ENCODE measurements at places on chromosomes 7 and 10. TPM values are rescaled to one million over a fixed set of nuclear protein-coding genes. Genes with fewer than 3 reads are reported as not detected.

The CTTNBP2 gene
- total RNA-seq = 11.9 TPM

The LGI1 gene
- total RNA-seq = not detected

The ATP6V1F gene
- total RNA-seq = 169 TPM

The HEPACAM2 gene
- total RNA-seq = not detected

The RBM17 gene
- total RNA-seq = 37.0 TPM

The ZNHIT1 gene
- total RNA-seq = 60.9 TPM

The PHYHIPL gene
- not detected for total RNA-seq

The PDE6C gene
- not detected for total RNA-seq

The AP3M1 gene
- total RNA-seq = 53.8 TPM

The CPA5 gene
- total RNA-seq = not detected

The PCGF6 gene
- 8.9 TPM for total RNA-seq

The ITIH5 gene
- 1.1 TPM for total RNA-seq

The HOXA7 gene
- 1.9 TPM for total RNA-seq

The MSMB gene
- total RNA-seq = not detected

The GPR141 gene
- total RNA-seq = not detected

The CCL26 gene
- not detected for total RNA-seq

The INA gene
- not detected for total RNA-seq

The FANK1 gene
- total RNA-seq = 1.4 TPM

The JCAD gene
- under 0.01 TPM for total RNA-seq

The PRLHR gene
- total RNA-seq = not detected

The ARHGAP19 gene
- 15.8 TPM for total RNA-seq

The PGAM2 gene
- not detected for total RNA-seq

The PNLIP gene
- not detected for total RNA-seq

The DNAJB9 gene
- 22.1 TPM for total RNA-seq

The SORBS1 gene
- 53.7 TPM for total RNA-seq

The SPDYE11 gene
- total RNA-seq = not detected

The CCDC3 gene
- not detected for total RNA-seq

The SLC13A1 gene
- total RNA-seq = not detected

The TPST1 gene
- 12.3 TPM for total RNA-seq

The TMEM273 gene
- total RNA-seq = not detected

The EXOSC1 gene
- 49.0 TPM for total RNA-seq

The NPSR1 gene
- total RNA-seq = not detected

The MMP21 gene
- under 0.01 TPM for total RNA-seq

The PLPP4 gene
- 3.4 TPM for total RNA-seq

The CHCHD3 gene
- total RNA-seq = 106 TPM

The CYP17A1 gene
- total RNA-seq = not detected

The EVX1 gene
- not detected for total RNA-seq

The COBL gene
- 9.3 TPM for total RNA-seq

The TEX36 gene
- total RNA-seq = not detected

The STOX1 gene
- 0.34 TPM for total RNA-seq

The PRF1 gene
- total RNA-seq = not detected

The FOXI2 gene
- not detected for total RNA-seq

The PLA2G12B gene
- not detected for total RNA-seq

The R3HCC1L gene
- 19.3 TPM for total RNA-seq

The TCAF2 gene
- total RNA-seq = 0.15 TPM

The CCDC146 gene
- total RNA-seq = 1.0 TPM

The SFTPA1 gene
- not detected for total RNA-seq

The CFAP69 gene
- 1.00 TPM for total RNA-seq

The SLC16A9 gene
- total RNA-seq = not detected

The PON1 gene
- total RNA-seq = not detected

The STEAP1B gene
- total RNA-seq = 37.9 TPM

The PILRA gene
- total RNA-seq = not detected

The LEP gene
- total RNA-seq = not detected

The CALML5 gene
- not detected for total RNA-seq

The SLIT1 gene
- under 0.01 TPM for total RNA-seq

The TMEM26 gene
- 0.33 TPM for total RNA-seq

The TACR2 gene
- 0.33 TPM for total RNA-seq

The PLXDC2 gene
- total RNA-seq = 1.00 TPM

Measured in melanocyte of skin (primary cell).